Fibroblast of skin of back (primary cell): ENCODE measurements at places on chromosomes 16 and 17.

DNA sequence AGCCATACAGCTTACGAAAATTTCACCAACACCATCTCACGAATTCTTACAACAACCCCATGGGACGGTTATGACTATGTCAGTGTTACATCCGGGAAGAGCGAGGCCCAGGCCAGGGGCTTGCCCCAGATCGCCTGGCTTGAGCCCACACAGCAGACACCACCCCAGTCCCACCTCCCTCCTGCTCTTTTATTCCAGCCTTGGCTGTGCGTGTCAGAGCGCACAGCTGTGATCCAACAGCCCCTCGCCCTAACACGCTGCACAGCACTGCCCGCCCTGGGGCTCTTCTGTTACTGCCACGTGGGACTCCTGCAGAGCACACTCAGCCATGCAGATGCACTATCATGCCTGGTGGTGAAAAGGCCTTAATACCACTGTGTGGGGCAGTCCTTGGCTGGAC, 127.9 kb downstream of the ENGASE start:
- DNase-seq, result peak; percentile 43

- peak; percentile 70 for DNase-seq
Measured at GRCh38 chr17:37160944-37161343, 212.2 kb downstream of the AATF start.

GRCh38 chr17:72438783-72439182, 318.0 kb downstream of the SOX9 start:
- no peak for DNase-seq

- DNase-seq, result no peak
Measured at GRCh38 chr17:19376811-19377210, 1.5 kb upstream of the MAPK7 start.

- DNase-seq, result no peak
Measured at GRCh38 chr16:4381935-4382794, 10.5 kb downstream of the VASN start.

- DNase-seq, result peak; percentile 61
Measured at GRCh38 chr16:85750827-85751697, at the start of gene C16orf74. C16orf74 (minus strand) TSS chr16:85751096; CDS start chr16:85735217, 15,879 bp downstream.

- DNase-seq, result no peak
Measured at GRCh38 chr16:72854267-72854959, 193.5 kb downstream of the ZFHX3 start.

DNA sequence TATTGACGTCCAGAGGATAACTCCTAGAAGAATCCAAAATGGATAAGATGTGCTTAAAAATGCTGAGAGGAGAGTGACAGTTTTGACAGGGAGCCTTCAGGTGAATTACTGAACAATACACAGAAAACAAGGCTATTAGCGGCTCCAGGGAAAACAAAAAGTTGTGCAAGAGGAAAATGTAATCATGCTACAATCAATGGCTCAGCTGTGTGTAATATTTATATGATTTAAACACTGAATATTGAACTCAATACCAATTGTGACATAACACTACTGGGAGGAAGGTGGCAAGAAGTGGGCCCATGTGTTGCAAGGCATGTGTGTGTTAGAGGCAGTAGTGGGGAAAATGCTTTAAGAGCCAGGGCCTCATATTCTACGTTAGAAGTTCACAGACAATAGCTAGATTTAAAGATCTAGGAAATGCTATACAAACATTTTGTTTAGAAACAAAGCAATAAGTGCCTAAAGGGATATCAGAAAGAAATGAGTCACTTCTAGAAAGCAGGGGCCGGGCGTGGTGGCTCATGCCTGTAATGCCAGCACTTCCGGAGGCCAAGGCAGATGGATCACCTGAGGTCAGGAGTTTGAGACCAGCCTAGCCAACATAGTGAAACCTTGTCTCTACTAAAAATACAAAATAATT, 253.2 kb upstream of the IRX5 start:
- DNase-seq, result no peak

DNA sequence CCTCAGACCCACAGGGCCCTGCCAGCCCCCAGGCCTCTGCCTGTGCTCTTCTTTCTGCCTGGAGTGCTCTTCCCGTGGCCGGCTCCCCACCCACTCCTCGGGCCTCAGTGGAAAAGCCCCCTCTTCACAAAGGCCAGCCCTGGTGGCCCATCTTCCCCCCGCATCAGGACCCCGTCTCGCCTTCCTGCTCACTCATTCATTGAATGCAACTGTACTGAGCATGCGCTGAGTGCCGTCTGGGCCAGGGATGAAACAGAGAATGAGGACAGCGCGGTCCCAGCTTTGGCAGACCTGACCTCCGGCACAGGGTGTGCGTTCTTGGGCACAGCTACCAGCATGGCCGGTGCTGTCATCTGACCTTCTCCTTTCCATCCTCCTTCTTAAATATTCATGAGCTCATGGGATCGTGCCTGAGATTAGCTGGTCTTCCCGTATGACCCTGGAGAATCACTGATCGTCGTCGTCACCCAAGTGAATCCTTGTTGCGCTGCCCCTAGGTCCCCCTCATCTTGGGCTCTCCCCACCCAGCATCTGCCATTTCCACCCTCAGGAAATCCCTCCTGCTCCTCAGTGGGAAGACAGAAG, 16.4 kb upstream of the OSGIN1 start:
- no peak for DNase-seq

- DNase-seq, result peak; percentile 57
Measured at GRCh38 chr16:58563235-58563634, 47.9 kb downstream of the SETD6 start.

DNA sequence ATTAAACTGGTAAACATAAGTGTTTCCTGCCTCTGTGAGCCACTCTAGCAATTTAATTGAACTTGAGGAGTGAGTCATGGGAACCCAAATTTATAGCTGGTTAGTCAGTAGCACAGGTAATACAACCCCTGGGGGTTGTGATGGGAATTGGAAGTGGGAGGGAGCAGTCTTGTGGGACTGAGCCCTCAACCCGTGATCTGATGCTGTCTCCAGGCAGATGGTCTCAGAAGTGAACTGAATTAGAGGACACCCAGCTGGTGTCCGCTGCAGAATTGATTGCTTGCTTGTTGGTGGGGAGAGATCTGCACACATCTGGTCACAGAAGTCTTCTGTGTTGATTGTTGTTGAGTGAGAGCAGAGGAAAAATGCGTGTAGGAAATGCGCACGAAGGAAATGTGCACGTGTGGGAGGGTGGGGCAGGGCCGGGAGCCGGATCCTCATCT, 7.7 kb upstream of the ST6GALNAC2 start:
- DNase-seq, result no peak

DNA sequence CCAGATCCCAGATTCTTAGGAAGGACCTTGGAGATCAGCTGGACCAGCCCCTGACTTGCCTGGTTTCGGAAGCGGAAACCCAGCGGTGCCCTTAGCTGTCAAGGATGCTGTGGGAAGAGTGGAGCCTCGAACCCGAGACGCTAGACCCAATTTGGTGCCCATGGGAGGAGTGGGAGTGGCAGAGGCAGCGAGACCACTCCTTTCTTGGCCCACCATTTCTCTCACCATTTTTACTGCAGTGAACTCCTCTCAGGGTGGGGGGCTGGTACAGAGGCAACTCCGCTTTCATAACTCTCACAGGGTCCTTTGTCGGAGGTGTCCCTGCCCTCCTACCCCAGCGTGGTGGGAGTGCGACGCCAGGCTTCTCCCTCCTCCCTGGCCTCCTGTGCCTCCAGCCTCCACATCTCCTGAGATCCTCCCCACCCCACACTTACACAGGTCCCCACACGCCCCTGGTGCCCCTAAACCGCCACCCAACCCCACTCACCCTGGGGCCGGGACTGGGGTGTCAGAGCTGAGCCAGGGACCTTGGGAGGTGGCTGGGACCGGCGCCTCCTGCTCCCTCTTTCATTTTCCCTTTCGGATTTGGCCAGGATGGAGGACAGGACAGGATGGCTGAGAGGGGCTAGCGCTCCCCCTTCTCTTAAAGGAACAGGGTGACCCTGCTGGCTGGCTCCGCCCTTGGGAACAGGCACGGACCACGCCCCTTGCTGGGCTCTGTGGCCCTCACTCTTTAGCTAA, at the start of gene GJD3:
Gene GJD3 (minus strand): TSS at position 617 of the 741 bp plus-strand sequence. CDS start 922 bp downstream, outside the sequence.
- no peak for DNase-seq

DNA sequence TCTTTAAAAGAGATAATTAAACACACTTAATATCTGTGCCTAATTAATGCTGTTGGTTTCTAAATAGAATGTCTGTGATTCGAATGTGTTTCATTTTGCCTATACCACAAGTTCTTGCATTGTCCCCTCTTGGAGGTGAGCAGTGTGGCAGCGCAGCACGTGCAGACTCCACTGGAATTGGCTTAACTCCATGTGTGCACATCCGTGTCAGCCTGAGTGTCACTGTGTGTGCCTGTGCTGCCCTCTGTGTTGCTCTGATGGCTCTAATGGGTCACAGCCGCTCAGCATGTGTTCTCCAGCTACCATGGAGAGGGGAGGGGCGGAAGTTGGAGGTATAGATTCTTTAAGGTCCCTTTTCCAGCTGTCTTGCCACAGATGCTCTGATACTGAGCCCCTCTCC, 226.6 kb downstream of the SPECC1 start:
- no peak for DNase-seq

DNA sequence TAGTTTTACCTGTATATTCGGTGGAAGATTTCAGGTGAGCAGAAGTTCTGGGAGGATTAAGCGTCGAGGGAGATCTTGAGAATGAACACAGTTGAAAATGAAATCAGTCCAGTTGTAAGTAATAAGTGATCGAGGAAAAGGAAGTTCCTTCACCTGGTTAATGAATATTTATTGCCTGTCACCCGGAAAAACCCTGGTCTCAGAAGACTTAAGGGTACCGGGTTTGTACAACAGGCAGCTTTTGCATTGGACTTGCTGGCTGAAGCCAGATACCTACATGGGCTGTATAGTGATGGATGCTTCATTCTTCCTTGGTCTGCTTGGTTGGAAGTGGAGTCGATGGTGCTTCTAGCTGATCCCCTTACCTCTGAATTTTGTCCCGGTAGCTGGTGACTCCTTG, 72.7 kb downstream of the PRKCA start:
- DNase-seq, result no peak

- no peak for DNase-seq
Measured at GRCh38 chr17:74427763-74428153, 4.1 kb upstream of the GPRC5C start.

- no peak for DNase-seq
Measured at GRCh38 chr16:75181630-75182029, 25.3 kb downstream of the CTRB2 start.

DNA sequence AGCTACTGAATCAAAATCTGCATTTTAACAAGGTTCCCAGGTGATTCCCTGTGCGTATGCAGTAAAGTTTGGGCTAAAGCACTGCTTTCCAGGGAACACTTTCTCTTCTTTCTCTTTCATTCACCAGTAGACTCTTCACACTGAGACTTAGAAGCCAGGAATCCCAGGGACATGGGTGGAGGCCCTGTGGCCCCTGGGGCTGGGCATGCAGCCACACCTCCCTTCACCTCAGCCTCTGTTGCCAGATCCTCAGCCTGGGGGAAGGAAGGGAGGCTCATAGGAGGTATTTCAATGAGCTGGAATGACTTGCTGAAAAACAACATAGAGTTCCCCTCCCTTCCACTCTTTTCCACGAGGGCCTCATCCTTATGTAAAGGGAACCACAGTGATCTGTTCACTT, 1.2 kb downstream of the G6PC3 start:
- DNase-seq, result peak; percentile 23

DNA sequence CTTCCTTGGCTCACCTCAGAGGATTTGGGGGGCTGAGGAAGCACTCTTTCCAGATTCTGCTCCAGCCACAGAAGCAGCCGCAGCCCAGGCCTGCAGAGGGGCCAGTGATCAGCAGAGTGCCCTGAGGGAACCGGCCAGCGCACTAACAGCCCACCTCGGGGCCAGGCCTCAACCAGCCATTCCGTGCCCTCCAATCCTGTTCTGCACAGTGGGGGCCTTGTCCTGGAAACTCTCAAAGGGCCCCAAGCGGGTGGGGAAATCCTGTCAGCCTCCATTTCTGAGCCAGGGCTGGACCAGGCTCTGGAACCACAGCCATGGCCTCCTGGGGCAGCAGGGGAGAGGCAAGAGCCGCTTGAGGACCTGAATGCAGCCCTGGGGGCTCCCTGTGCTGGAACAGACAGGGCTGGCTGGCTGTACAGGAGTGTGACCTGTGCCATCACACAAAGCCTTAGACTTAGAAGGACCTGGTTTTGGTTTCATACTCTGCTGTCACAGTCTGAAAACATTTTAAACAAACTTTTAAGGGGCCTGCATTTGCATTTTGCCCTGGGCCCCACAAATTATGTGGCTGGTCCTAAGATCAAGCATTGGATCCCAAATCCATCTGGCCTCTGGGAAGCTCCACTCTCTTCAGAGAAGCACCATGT, 10.0 kb downstream of the CNGB1 start:
- DNase-seq, result no peak

- DNase-seq, result no peak
Measured at GRCh38 chr16:49661465-49662187, 194.3 kb downstream of the ZNF423 start.

GRCh38 chr17:66638707-66639479, 196.0 kb upstream of the CACNG5 start:
- no peak for DNase-seq

GRCh38 chr16:53058441-53058840, 3.6 kb downstream of the CHD9 start:
- no peak for DNase-seq

GRCh38 chr16:72896485-72897118, 151.3 kb downstream of the ZFHX3 start:
- DNase-seq, result no peak

GRCh38 chr16:5938607-5939006, 841.0 kb upstream of the EEF2KMT start:
- DNase-seq, result no peak

GRCh38 chr16:57844416-57845030, 42.2 kb upstream of the KIFC3 start:
- DNase-seq, result no peak

GRCh38 chr16:57724531-57724930, 11.0 kb upstream of the KATNB1 start:
- no peak for DNase-seq

- peak; percentile 55 for DNase-seq
Measured at GRCh38 chr16:64621616-64622015, 500.2 kb downstream of the CDH11 start.

- DNase-seq, result peak; percentile 76
Measured at GRCh38 chr16:85370881-85371651, 242.1 kb upstream of the GSE1 start.

GRCh38 chr17:38418693-38419507, 9.4 kb upstream of the ARHGAP23 start:
- no peak for DNase-seq

GRCh38 chr17:47649972-47650524, 329 bp downstream of the KPNB1 start:
- DNase-seq, result no peak

DNA sequence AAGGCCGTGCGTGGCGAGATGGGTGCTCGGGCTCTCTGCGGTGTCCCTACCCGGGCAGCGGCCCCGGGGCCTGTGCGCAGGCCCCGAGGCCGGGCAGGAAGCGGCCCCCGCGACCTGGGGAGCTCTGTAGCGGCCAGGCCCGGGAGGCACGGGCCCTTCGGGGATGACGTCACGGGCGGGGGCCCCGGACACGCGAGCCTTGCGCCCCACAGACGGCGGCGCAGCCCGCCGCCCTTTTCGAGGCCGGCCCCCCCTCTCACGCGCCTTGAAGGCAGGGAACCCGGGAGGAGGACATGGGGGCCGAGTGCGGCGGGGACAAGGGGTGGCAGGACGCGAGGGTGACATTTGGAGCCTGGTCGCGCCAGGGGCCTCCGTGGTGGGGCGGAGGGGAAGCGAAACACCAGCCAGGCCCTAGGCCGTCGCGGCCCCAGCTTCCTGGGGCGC, 1.1 kb downstream of the RAI1 start:
- DNase-seq, result no peak

- no peak for DNase-seq
Measured at GRCh38 chr16:24118126-24118821, 137.9 kb upstream of the CACNG3 start.

- peak; percentile 74 for DNase-seq
Measured at GRCh38 chr17:18257982-18258355, 569 bp downstream of the FLII start.
